NCI-H1417 treated with DMSO at 0.1 percent for 48 hours (cell line): ENCODE measurements at places on chromosomes 2 and 18.

GRCh38 chr2:71697106-71698004, 244.0 kb downstream of the DYSF start:
- no peak for DNase-seq

DNA sequence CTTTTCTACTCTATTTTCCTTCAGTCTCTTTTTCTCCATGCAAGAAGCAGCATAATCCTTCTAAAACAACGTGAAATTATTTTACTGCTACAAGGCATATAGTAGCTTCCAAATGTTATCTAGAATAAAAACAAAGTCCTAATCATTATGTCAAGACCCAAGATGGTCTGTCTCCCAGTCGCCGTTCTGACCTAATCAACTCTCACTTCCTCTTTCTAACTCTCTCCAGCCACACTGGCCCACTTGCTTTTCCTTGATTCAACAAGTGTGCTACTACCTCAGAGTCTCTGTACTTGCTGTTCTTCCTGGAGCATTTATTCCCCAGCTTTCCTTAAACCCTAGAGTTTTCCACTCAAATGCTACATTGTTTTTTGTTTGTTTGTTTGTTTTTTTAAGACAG, 1491.2 kb downstream of the LRP1B start:
- DNase-seq, result no peak

- no peak for DNase-seq
Observed at GRCh38 chr18:74146756-74147155, 878 bp downstream of the FBXO15 start.

DNA sequence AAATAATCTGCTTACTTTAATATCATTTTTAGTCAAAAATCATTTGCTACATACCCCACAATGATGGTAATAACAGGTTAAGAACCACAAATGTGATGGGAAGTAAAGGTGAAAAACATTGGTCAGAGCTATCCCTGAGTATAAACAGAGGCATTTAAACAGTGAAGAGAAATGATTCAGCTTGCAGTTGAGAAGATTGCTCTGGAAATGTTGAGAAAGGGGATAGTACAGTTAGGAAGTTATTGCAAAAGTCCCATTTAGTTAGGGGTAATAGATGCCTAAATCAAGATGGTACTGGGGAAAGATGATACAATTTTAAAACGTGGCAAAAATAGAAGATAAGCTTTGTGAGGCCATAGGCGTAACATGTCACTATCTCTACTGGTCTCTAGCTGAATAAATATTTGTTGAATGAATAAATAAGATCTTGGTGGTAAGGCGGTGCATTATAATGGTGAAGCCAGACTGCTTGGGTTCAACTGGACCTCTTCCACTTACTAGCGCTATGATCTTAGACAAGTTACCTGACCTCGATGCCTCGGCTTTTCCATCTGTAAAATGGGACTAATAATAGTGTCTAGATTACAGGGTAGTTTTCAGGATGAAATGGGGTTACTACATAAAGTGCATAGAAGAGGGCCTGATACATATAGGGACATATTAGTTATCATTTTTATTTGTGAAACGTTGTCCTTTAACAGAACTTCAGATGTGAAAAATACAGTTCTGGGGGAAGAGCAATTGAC, 2.0 kb upstream of the BZW1 start:
- DNase-seq, result no peak

GRCh38 chr2:3738454-3738853, 35.1 kb downstream of the DCDC2C start:
- DNase-seq, result no peak

- no peak for DNase-seq
Observed at GRCh38 chr2:83435989-83436388, 1023.1 kb downstream of the SUCLG1 start.

DNA sequence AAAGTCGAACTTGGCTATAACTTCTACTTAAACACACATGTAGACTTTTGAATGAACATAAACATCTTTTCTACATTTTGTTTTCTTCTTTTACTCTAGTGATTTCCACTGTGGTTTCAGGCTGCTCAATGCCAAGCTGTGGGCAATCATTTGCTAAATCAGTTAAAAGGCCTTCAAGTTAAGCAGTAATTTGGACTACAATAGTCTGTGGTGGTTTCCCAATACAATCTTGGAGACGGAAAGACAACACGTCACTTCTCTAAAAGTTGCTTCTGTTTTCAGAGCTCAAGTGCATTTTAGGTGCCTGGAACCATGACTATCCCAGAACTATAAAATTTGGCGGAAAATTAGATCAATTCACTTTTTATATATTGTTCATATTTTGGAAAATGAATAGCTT, 69.4 kb downstream of the TXNL1 start:
- no peak for DNase-seq

GRCh38 chr18:41618147-41618546, 336.9 kb upstream of the PIK3C3 start:
- no peak for DNase-seq

GRCh38 chr2:220981926-220982325, 590.2 kb downstream of the EPHA4 start:
- DNase-seq, result no peak

GRCh38 chr18:1002653-1003178, 98.0 kb downstream of the ADCYAP1 start:
- no peak for DNase-seq

DNA sequence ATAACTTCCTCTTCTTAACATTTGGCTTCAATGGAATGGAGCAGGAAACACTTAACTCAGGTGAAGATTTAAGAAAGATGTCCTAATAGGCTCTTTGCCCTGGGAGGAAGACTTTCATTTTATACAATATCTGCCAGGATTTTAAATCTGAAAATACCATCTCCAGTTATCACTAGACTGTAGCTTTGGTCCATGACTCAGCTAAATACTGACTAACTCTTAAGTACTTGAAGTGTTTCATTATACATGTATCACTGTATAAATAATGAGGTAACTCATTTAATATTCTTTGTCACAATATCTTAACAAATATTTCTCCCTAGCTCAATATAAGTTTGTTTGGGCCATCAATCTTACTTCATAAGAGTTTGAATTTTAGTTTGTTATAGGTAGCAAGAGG, 34.7 kb downstream of the RBKS start:
- no peak for DNase-seq

DNA sequence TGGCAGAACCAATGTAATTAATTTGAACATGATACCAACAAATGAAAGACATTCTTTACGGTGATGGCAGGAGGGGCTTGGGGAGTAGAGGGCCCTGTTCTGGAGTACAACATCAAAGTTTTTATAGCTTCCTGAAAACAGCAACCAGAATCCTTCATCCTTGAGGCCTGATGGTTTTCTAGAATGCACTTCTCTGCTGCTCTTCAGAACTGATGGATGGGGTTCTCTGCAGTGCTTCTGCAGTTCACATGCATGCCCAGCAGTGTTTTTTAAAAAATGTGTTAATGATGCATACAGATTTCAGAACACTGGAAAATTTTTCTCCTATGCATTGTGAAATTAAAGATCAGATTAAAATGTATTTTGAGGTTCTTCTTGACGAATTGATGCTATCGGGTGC, 2.5 kb downstream of the LTBP1 start:
- DNase-seq, result no peak

DNA sequence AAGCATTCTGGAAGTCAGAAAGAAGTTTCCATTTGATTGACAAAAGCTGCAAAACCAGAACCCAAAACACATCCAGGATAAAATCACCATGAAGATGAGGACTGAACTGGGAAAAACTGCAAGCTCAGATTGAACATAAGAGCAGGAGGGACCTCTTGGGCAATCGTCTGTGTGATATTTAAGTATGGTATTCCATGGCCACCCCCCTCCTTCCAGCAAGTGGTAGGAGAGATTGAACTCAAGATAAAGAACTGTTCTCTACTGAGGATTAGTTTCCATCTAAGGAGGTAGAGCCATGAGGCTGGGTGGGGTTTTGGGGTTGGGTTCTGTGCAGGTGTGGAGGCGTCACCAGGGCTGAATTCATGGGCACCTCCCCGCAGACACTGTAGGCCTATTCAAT, 251.1 kb downstream of the NCKAP5 start:
- no peak for DNase-seq

DNA sequence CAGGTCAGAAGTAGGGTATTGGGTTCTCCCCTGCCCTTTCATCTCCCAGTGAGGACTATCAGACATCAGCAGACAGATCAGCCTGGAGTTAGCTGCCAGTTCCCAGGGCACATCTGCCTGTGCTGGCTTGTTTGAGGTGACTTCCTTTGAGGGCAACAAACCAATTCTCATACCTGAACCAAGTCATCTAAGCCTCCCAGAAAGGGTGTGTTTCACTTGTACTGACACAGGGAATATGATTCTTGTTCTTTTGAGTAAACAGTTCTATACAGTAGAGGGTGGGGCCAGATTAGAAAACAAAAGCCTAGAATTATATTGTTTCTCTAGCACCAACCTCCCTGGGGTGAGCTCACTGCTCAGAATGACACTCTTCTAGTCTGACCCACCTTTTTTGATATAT, 591.9 kb downstream of the SLC4A3 start:
- no peak for DNase-seq

DNA sequence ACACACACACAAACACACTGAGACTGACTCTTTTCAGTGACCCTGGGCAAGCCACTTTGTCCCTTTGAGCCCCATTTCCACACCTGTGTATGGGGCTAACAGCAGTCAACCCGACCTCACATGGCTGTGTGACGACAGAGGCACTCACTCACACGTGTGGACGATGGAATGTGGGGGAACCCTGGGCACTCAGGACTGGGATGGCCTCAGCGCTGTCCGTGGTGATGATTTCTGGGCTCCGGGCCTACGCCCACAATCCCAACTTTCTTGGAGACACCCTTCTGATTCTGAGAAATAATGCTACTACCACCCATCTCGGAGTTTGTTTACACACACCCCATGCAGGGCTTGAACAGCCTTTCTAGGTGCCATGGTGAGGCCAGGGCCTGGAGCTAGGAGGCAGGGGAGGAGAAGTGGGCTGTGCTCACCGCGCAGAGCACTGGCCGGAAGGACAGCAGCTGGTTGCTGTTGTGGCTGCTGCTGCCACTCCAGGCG, 1.5 kb downstream of the CRYBA2 start:
- no peak for DNase-seq

GRCh38 chr2:77397763-77398162, 124.4 kb downstream of the LRRTM4 start:
- no peak for DNase-seq

DNA sequence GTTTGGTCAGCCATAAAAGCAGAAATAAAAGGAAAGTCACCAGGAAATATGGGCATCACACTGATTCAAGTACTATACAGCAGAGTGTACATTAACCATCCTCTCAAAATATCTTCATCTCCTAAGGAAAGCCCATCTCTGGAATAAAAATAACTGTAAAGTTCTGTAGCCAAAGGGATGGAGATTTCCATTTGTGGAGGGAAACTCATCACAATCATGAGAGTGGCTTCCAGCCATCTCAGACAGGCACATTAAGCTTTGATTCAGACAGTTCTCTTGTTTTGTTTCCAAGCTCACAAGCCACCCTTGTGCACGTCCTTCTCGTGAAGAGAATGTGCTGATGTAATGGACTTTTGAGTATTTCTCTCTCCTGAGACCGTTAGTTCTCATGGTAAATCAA, 695.5 kb downstream of the LRRTM4 start:
- DNase-seq, result no peak

DNA sequence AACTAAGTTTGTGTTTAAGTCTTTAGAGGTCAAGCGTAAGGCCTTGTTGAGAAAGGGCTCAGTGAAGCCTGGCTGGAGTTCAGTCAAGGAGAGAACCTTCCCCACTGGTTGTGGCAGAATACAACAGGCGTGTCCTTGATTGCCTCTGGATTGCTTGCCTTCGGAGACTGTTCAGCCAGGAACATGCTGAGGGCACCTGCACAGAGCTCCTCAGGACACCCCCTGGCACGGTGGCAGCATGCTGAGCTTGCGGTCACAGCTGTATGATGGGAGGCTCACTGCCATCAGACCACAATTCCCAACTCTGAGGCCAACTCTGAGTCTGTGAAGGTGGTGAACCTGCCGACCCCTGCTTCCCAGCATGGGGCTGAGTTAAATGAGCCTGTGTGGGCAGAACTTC, 130.0 kb downstream of the LPIN1 start:
- no peak for DNase-seq

- no peak for DNase-seq
Observed at GRCh38 chr2:239747274-239747673, 277.9 kb downstream of the NDUFA10 start.

GRCh38 chr2:199973703-199974102, 18.3 kb downstream of the MAIP1 start:
- DNase-seq, result no peak
